ENCODE measurements at places on chromosomes 2 and 18.

- no peak for DNase-seq
These were observed 18.5 kb upstream of the BOD1L2 start for GRCh38 chr18:57128220-57128932.

DNA sequence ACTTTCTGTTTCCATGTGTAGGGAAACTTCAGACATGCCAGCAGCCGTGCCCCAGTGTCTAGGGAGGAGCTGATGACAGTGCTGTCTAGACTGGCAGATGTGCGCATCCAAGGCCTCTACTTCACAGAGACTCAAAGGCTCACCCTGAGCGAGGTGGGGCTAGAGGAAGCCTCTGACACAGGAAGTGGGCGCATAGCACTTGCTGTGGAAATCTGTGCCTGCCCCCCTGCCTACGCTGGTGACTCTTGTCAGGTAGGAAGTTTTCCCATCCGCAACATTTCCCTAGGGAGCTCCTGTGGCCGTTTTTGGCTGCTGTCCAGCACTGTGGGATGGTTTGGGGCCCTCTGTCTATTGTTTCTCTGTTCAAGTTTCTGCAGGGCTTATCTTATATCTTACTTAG is 143.1 kb upstream of the TTC39C start:
- DNase-seq = peak; percentile 78

GRCh38 chr18:50114448-50114847 is 80.5 kb downstream of the MYO5B start:
- no peak for DNase-seq

DNA sequence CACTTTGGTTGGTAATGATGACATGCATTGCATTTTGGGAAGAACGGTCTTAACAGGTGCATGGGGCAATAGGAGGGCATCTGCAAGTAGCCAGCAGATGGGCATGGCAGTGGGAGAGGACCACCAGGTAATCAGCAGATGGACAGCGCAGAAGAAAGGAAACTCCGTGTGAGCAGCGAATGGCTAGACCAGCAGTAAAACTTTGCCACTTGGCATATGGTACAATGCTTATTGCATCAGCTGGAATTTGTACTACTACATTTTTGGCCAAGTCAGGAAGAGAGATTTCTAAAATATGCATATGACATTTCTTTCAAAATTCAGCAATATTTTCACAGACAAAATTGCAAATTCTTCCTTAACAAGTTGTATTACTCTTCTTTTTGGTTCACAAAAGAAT is 768.5 kb downstream of the LRP1B start:
- DNase-seq = no peak

DNA sequence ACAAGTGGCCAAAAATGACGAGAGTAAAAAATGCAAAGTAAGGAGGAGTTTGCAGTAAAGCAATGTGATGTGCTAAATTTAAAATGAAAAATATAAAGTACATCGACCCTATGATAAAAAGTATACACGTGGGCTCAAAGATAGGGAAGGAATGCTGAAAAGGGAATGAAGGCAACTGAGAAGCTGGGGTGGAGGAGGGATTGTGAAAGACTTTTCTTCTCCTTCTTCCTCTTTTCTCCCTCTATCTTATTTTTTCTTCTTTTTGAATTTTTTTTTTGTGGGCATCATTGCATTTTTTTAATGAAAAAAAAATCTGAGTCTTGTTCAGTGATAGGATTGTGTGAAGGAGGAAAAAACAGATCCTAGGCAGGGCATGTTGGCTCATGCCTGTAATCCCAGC is 57.6 kb upstream of the STK17B start:
- DNase-seq = no peak

GRCh38 chr2:118554616-118555015 is 292.8 kb downstream of the EN1 start:
- no peak for DNase-seq
